Caki2 (cell line): ENCODE measurements at places on chromosomes 7 and 10. TPM values are rescaled to one million over a fixed set of nuclear protein-coding genes. Genes with fewer than 3 reads are reported as not detected.

The ABI1 gene
- 61.4 and 73.2 TPM in 2 replicates for total RNA-seq

The SPAG6 gene
- not detected in 2 replicates for total RNA-seq

The GIMAP7 gene
- total RNA-seq, result not detected in 2 replicates

The ETV1 gene
- total RNA-seq, result 2.5 and 8.4 TPM in 2 replicates

The ADRB1 gene
- 0.30 TPM in 1 of 2 replicates, not detected in the other for total RNA-seq

The PON3 gene
- total RNA-seq, result not detected in 2 replicates

The MPP7 gene
- total RNA-seq, result 1.8 TPM in 1 of 2 replicates, not detected in the other

The GRID1 gene
- total RNA-seq, result 2.6 and 6.6 TPM in 2 replicates

The PNLIPRP2 gene
- total RNA-seq, result 1.4 TPM in 1 of 2 replicates, not detected in the other

The HYAL4 gene
- total RNA-seq, result not detected in 2 replicates

The VWDE gene
- total RNA-seq, result 3.8 and 4.1 TPM in 2 replicates

The ITGA8 gene
- total RNA-seq, result not detected in 2 replicates

The ZP3 gene
- total RNA-seq, result 17.1 and 21.8 TPM in 2 replicates

The ASB10 gene
- not detected in 2 replicates for total RNA-seq

The PAPSS2 gene
- 77.9 and 83.8 TPM in 2 replicates for total RNA-seq

The NODAL gene
- total RNA-seq, result not detected in 2 replicates

The SOSTDC1 gene
- 0.26 TPM in 1 of 2 replicates, not detected in the other for total RNA-seq

The FLNC gene
- 0.12 TPM in 1 of 2 replicates, not detected in the other for total RNA-seq

The MACC1 gene
- not detected in 2 replicates for total RNA-seq

The GIMAP6 gene
- not detected in 2 replicates for total RNA-seq

The TNS3 gene
- total RNA-seq, result 47.7 and 50.5 TPM in 2 replicates

The ABCB4 gene
- 0.03 TPM in 1 of 2 replicates, not detected in the other for total RNA-seq

The STK17A gene
- total RNA-seq, result 54.6 and 68.4 TPM in 2 replicates

The LZTS2 gene
- total RNA-seq, result 35.5 and 37.2 TPM in 2 replicates

The GBX1 gene
- not detected in 2 replicates for total RNA-seq

The PLEKHS1 gene
- not detected in 2 replicates for total RNA-seq

The ITPRID1 gene
- total RNA-seq, result not detected in 2 replicates

The TMEM130 gene
- total RNA-seq, result 27.3 TPM in 2 replicates

The WDR91 gene
- 13.1 and 19.4 TPM in 2 replicates for total RNA-seq

The MUC12 gene
- 1.3 TPM in 1 of 2 replicates, not detected in the other for total RNA-seq

The CALHM2 gene
- total RNA-seq, result 0.55 and 2.9 TPM in 2 replicates

The NEBL gene
- 5.4 and 7.4 TPM in 2 replicates for total RNA-seq

The MNX1 gene
- total RNA-seq, result 14.5 and 19.5 TPM in 2 replicates

The H2BK1 gene
- not detected in 2 replicates for total RNA-seq

The DGKB gene
- total RNA-seq, result not detected in 2 replicates

The GARS1 gene
- total RNA-seq, result 194 and 210 TPM in 2 replicates

The TAS2R40 gene
- total RNA-seq, result not detected in 2 replicates

The SLC39A12 gene
- not detected in 2 replicates for total RNA-seq

The CCDC172 gene
- total RNA-seq, result not detected in 2 replicates
